ENCODE measurements at places on chromosomes 13 and 19.

- no peak for DNase-seq
These were observed 2.0 kb downstream of the CAPN12 start for GRCh38 chr19:38742296-38742695.

DNA sequence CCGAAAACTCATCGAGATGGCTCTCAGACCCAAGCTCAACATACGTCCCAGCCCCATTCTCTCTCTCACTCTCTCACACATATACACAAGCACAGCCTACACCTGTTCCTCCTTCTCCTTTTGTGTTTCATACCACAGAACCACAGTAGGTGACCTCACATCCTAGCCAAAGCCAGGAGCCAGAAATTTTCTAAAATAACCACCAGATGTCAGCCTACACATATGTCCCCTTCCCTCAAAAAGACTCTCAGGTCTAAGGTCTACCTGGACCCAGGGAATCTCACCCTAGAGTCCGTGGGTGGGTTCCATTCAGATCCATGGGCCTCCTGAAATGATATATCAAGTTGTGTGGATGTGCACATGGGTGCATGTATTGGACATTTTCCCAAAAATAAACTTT, 104.2 kb upstream of the IPO5 start:
- peak; percentile 10 for DNase-seq

- no peak for DNase-seq
These were observed 27.0 kb upstream of the METTL21C start for GRCh38 chr13:102721800-102722231.

DNA sequence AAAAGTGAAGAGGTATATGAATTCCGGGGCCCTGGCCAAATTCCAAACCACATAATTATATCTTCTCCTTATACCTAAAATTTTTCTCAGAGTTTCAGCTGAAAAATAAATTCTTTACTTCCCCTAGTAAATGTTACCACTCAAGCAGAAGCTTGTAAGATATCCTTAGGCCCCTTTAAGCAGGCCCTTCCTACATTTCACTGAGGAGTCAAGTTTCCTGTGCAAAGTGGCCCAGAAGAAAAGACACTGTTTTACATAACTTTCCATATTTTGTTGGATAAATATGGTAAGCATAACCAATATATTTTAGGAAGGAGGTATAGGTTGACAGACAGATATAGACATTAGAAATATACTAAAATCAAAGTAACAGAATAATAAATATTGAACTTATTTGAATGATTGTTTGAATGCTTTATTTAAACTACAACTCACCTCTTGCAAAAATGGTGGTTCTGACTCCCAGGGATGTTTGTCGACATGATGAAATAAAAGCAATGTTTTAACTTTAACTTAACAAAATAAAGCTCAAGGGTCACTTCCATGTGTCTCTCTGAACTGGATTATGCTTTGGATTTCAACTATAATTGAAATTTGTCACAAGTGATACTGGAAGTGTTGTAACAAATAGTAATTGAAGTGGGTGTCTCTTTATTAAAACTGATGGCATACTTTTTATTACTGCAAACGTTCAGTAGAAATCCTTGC, 141.2 kb downstream of the SPRY2 start:
- no peak for DNase-seq

DNA sequence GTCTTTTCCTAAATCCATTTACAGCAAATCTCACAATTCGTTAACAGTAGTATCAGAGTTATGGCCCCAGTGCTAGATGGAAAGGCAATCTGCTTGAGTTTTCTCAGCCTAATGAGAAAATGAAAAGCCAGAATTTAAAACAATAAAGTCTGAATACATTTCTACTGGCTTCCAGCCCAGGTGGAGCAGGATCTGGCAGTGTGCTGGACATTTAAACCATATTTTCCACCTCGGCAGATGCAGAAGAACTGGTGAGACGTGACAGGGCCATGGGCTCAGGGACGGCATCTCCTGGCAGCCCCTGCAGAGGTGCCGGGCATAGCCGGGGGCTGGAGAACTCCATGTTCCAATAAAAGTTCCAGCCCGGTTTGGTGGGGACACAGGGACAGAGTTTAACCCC, 7.1 kb downstream of the SMIM7 start:
- no peak for DNase-seq

GRCh38 chr19:13794398-13794756, 866 bp upstream of the ZSWIM4 start:
- no peak for DNase-seq

GRCh38 chr13:32446773-32447465, 19.0 kb upstream of the N4BP2L1 start:
- no peak for DNase-seq

GRCh38 chr13:85417807-85418206, 381.4 kb downstream of the SLITRK6 start:
- DNase-seq: no peak

DNA sequence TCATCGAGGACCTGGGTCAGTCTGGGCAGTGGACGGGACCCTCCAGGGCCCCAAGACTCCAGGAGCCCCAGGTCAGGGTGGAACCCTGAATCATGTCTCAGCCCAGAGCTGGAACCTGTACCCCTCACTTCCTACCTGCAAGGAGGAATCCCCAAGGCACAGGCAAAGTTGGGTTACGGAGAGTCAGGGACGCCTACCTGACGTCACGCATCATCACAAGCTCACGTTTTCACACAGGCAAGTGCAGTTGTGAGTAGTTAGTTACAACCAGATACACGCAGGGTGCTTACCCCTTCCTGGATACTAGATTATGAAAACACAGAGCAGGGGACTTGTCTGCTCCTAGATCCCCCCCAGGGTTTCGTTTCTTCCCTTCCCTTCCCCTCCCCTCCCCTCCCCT, 1.9 kb downstream of the RETN start:
- no peak for DNase-seq

GRCh38 chr19:6233827-6234511, 45.8 kb downstream of the MLLT1 start:
- DNase-seq: no peak

- no peak for DNase-seq
These were observed 109.6 kb upstream of the SERP2 start for GRCh38 chr13:44263751-44264620.

DNA sequence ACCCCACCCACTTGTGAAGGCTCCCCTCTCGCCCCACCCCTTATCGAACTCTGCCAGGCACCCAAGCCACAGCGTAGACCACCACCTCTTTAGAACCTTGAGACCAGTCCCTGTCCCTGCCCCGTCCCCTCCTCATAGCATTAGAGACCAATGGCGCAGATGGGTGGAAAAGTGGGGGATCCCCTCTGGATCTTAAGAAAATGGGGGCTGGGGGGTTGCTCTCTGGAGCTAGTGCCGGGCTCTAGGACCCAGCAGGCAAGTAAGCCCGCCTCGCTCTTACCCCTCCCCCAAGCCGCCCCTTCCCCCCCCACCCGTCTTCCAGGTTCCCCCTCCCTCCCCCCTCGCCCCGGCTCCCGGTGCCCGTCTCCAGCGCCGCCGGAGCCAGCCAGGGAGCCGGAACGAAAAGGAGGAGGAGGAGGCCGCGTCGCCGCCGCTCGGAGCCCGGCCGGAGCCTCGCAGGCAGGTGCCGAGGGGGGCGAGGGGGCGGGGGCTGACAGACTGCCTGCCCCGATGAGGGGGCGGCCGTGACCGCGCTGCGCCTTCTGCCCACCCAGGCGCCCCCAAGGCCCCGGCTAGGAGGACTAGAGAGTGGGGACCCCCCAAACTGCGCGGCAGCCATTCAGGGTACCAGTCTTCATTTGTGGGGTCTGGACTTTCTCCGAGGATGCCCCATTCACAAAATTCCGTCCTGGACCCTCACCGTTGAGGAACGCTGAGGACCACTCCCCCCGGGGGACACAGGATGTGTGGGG, at the start of gene SPRED3:
SPRED3 (plus strand) TSS at position 349 of the 752 bp plus-strand sequence. CDS start 1,606 bp downstream, outside the sequence.
- DNase-seq: peak; percentile 71

- no peak for DNase-seq
These were observed 83.4 kb downstream of the KCNRG start for GRCh38 chr13:50098693-50099092.

DNA sequence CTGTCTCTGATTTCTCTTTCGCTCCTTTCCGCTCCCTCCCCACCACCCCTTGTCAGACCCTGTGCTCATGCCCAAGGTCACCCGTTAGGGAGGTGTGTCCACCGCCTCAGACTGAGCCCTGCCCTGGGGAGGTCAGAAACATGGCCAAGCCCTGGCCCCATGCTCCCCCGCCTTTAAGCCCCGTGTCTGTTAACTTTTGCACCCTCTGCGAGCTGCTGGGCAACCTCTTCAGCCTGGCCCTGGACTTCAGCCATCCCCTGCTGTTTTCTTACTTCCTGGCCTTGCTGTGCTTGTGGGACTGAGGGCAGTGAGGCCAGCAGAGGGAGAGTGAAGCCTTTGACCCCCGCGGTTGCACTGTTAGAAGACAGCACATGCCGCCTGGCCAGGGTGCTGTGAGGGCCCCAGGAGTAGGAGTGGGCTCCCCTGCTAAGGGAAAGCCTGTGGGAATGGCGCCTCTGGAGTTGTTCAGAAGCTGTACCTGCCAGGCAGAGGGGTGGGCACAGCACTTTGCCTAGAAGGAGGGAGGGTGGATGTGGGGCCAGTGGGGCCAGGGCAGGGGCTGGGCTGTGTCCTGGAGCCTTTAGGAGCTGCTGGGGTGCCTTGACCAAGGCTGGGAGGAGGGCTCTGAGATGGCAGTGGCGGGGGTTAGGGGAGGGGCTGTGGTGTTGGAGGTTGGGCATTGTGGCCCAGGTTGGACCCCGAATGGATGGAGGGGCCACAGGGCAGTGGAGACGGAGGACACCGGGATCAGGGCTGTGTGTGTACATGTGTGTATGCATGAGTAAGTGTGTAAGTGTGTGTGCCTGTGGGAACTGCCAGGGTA, 7.9 kb downstream of the UPF1 start:
- DNase-seq: no peak

DNA sequence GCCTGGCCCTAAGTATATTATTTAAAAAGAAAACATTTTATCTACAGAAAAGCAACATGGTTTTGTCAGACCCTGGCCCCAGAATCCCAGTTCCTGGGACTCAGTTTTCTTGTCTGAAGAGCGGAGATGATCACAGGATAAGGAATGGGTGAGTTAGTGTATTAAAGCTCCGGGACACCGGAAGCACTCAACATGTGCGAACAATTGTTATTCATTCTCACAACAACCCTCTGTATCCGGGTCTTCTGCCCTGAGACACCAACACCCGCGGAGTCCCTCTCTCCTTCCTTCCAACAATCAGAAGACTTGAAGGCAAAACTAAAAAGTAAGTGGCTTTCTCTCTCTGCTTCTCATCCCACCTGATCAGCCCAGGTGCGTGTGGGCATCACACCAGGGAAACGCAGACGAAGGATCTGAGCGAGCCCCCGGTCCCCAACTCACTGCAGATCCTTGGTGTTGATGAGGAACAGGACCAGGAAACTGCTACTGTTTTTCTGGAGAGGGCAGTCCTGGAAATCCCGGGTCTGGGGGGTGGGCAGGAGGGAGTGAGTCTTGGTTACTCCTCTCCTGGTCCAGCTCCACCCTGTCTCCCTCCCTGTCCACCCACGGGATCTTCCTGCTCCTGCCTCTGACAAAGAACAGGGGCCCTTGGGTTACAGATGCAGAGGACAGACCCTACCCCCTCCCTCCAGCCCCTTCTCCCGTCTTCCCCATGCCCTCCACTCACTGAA, 2.0 kb downstream of the GPR108 start:
- no peak for DNase-seq

DNA sequence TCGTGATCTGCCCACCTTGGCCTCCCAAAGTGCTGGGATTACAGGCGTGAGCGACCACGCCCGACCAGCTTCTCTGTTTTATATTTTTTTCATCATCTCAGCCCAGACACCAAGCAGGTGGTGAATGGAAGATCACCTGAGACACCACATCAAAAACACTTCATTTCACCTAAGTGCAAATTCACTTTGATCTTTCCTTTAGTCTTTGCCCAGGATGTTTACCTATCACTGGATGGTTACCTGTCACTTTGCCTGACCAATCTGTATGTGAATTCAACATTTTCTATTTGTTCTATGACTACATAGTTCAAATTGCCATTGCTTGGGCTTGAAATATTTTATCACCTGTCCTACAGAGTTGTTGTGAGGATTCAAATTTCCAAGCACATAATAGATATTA, 65.7 kb downstream of the PAN3 start:
- no peak for DNase-seq

DNA sequence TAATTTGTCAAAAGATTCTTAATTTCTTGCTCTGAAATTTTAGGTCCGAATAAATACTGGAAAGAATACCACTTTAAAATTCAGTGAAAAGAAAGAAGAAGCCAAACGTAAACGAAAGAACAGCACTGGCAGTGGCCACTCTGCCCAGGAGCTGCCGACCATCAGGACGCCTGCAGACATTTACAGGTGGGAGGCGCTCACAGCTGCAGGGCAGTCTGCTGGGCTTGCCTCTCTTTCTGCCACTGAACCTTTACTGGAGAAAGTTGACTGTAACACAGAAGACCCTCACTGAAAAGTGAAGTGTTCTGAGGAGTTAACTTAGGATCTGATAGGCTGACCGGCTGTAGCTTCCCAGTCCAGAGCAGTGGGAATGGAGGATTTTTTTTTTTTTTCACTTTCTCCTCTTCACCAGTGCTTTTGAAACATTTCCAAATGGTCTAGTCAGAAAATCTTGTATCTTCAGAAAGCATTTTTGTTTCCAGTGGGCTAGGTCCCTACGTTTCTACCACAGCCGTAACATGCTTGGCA, 69.1 kb downstream of the URI1 start:
- DNase-seq: no peak

DNA sequence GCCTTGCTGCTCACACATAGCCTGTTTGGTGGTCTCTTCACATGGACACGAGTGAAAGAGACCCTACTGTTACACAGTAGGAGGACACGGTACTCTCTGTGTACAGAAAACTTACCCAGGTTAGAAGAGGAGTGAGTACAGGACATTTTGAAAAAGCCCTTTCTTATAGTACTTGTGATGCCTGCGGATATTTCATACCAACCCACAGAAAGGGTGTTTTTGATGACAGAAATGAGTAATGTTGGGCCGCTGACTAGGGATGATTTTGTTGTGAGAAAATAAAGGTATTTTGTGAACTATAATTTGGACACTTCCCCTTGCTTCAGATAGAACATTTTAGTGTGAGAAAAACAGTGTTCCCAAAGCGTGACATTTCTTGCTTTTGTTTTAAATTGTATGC, 18.2 kb downstream of the NUDT15 start:
- no peak for DNase-seq

GRCh38 chr19:19170053-19170872, at the start of gene MEF2B:
TSS of gene MEF2B (minus strand) at chr19:19170263. CDS start at chr19:19150735, 19,528 bp downstream.
- DNase-seq: peak; percentile 68

GRCh38 chr19:52734331-52734892, 432 bp downstream of the ZNF611 start:
- DNase-seq: peak; percentile 29

DNA sequence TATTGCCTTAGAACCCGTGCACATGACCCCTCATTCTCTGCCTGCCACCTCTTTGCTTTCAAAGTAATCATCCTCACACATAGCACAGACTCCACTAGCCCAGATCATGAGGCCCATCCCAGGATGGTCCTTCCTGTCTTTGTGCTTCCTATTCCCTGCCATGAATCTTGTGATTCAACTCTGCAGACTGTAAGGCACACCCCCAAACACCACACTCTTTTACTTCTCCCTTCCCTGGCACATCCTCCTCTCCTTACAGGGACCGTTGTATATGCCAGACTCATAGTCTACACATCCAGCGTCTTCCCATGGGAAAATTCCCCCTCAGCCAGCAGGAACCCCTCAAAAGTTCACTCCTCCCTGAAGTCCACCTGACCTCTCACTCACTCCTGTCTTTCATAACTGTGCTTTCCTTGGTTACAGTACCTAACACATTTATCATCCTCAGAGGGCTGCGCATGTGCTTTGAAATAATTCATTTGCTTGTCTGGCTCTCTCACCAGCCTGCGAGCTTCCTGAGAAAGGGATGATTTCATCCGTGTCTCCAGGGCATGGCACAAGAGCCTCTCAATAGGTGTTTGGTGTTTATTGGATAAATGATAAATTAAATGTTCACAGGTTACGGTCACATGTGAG, 26.8 kb upstream of the LRCH1 start:
- DNase-seq: no peak

- DNase-seq: no peak
These were observed 49.4 kb upstream of the ARHGEF7 start for GRCh38 chr13:111065698-111066097.

All from NCI-H1105 treated with DMSO at 0.1 percent for 48 hours (cell line).